Stimulated activated CD4-positive, alpha-beta T cell treated with anti-CD3 and anti-CD28 coated beads, Interleukin-1b, Interleukin-23, amount 100 ng/mL, for 48 hours (primary cell): ENCODE measurements at places on chromosomes 12 and 14.
A peak's percentile ranks its signal among the peaks of the same experiment; 100 is the strongest.

DNA sequence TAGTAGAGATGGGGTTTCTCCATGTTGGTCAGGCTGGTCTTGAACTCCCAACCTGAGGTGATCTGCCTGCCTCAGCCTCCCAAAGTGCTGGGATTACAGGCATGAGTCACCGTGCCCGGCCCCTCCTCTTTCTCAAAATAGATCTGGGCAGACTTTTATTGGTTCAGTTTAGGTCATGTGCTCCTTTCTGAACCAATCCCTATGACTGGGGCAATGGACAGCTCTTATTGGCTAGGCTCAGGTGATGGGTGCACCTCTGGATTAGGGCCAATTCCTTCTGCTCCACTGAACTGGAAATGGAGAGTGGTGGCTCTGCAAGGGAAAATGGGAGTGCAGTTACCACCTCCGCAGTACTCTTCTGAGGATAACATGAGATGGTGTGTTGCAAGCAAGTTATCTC is 6.2 kb upstream of the ATP6V0A2 start:
- no peak for DNase-seq

DNA sequence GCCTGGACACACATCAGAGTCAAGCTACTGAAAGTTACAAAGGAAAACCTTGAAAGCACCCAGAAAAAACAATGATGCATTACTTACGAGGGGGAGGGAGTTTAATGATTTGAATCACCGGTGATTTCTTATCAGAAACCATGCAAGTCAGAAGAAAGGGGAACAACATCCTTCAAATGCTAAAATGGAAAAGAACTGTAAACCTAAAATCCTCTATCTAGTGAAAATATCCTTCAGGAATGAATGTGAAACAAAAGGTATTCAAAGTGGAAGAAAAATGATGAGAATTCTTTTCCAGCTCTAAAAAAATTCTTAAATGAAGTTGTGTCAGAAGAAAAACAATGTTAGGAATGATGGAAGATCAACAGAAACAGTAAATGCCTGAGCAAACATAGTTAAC is 16.8 kb downstream of the SCAF11 start:
- no peak for DNase-seq

GRCh38 chr12:58030566-58031279 is 89.4 kb downstream of the ATP23 start:
- DNase-seq: no peak

DNA sequence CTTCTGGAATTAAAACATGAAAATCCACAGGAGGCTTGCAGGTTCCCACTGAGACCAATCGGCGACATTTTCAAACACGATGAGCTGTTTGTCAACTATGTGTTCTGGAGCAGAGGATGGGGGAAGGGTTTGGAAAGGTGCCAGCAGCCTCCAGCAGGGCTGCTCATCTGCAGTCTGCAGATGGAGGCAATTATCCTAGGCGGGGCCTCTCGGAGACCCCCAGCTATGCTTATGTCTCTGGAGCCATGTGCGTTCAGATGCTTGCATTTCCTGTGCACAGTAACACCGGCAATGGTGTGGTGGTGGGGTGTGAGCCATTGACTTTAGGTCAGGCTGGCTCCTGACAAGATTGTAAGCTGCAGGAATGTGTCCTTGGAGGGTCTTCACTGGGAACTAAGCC is 51.7 kb downstream of the RPH3A start:
- DNase-seq: no peak

- DNase-seq: no peak
Measured at GRCh38 chr14:91410771-91411536, 6.7 kb downstream of the CCDC88C start.

DNA sequence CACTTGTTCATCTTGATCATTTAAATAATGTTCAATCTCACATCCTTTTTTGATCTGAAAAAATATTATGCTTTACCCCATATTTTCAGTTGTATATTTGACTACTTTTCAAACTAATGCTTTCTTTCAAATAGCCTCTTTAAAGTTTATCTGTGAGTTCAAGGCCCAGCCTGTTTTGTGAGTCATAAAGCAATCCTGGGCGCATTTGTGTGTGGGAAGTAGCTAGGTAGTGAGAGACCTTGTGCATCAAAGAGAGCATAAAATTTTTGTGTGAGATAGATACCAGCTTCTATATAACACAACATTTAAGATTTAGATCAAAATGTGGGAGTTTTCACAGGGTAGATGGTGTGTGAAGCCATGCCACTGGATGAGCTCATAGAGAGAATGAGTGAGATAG is 405.6 kb downstream of the NAV3 start:
- DNase-seq: no peak

GRCh38 chr12:89067421-89068187 is 284.7 kb downstream of the DUSP6 start:
- no peak for DNase-seq

- DNase-seq: no peak
Measured at GRCh38 chr12:2785017-2785416, 9.8 kb upstream of the FKBP4 start.

GRCh38 chr14:77372304-77372841 is 4.5 kb downstream of the TMED8 start:
- DNase-seq: no peak

- no peak for DNase-seq
Measured at GRCh38 chr12:750366-751191, 1.8 kb upstream of the WNK1 start.

- no peak for DNase-seq
Measured at GRCh38 chr12:20731274-20731673, 36.1 kb downstream of the SLCO1C1 start.

DNA sequence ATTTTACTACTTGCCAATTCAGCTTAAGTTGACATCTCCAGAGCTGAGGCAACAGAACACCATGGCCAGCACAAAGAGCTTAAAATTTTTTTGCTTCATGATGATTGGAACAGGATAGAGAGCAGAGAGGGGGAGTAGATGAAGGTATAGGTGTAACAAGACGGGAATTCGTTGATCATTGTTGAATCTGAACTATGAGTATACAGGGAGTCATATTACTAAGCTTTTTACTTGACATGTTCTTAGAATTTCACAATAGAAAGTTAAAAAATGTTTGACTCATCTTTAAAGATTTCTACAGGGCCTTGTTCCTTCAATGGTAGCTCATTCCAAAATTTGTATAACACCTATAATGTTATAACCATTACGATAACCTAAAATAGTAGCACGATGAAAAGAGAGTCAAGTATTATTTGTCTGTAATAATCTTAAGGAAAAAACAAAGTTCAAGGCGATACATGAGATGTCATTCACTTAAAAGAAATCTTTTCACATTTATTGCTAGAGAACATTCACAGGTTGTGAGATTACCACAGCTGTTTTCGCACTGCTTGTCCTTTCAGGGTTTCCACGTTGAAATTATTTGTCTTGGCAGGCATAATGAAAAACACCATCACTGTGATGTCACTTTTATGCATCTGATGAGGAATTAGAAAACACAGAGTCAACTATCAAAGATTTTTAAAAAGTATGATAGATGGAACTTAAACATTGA is 33.9 kb downstream of the SPX start:
- no peak for DNase-seq

GRCh38 chr12:21786041-21786531 is 11.6 kb upstream of the KCNJ8 start:
- DNase-seq: no peak

DNA sequence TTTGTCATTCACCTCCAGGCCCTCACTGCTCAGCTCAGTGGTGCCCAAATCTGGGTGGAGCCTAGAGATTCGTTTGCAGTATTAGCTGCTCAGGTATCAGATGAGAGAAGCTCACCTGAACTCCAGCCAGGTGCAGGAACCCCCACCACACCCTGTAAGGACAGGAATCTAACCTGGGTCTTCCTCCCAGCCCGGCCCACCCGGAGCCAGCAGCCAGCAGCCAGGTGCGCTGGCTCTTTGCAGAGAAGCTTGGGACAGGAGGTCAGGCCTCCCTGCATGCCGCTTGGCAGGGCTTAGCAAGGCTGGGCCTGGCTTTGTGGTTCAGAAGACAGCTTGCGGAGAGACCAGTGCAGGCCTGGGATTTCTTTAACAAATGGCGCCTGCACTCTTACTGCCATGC is 125.6 kb upstream of the MYL2 start:
- DNase-seq: no peak

- DNase-seq: no peak
Measured at GRCh38 chr14:99569725-99570543, 34.1 kb downstream of the CCDC85C start.

GRCh38 chr12:63770375-63770774 is 9.3 kb upstream of the RXYLT1 start:
- DNase-seq: no peak

GRCh38 chr12:51811203-51812202 is 37.0 kb downstream of the FIGNL2 start:
- no peak for DNase-seq

DNA sequence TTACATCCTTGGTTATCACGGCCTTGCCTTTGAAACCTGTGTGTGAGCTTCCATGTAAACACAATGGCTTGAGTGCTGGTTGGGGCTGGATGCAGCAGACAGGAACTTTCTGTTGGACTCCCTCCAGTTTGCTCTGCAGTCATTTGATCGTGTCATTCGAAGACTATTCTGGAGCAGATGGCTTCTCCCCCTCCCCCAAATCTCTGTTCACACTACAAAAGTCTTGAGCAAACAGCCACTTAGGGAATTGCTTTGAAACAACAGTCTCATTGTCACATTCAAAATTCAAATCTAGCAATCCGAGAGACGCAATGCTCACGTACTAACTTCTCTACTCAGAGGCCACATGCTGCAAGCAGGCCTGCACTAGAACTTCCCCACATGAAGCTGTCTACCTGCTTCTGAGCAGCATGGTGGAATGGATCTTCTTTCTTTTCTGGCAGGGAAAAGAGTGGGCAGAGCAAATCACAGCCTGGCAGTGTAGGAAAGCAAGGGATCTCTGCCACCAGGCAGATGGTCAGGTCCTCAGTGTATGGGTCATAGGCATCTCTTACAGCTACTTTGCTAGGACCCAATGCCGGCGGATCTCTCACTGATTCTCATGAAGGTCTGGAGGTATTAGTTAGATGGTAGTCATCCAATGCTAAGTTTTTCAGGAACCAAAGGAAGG is 214.2 kb downstream of the PPM1H start:
- DNase-seq: no peak

DNA sequence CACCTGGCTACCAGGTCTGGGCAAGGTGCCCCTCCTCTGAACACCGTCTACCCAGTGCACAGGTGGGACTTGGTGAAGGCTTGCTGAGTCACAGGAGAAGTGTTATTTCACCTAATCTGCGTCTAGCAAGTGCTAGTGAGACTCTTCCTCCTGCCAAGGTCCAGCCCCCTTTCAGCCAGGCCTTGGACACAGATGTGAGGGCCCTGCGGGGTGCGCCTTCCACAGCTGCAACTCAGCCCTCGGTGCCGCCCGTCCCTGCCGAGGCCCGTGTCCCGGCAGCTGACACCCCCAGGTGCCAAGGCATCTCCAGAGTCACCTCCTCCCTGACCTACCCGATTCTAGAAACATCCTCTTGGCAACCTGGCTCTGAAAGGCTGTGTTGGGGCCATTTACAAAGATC is 55.1 kb downstream of the PRIMA1 start:
- DNase-seq: no peak

DNA sequence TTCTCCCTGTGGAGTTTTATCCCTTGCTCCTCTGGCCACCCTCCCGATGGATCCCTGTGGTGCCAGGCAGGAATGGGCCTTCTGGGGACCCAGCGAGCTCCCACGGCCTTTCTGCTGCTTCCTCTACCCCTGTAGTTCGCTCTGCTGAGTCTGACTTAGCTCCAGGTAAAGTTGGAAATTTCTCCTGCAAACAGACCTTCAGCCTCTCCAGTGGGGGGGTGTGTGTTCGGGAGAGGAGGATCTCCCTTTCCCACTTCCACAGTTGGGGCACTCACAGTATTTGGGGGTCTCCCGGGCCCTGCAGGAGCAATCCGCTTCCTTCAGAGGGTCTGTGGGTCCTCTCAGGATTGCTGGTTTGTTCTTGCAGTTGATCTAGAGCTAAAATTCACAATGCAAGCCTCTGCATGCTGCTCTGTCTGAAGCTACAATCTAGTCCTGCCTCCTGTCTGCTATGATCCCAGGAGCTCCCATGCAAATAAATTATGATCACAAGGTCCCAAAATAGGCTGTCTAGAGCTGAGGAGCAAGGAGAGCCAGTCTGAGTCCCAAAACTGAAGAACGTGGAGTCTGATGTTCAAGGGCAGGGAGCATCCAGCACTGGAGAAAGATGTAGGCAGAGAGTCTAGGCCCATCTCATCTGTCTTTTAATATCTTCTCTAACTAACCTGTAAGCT is 18.3 kb downstream of the MTRFR start:
- DNase-seq: no peak

DNA sequence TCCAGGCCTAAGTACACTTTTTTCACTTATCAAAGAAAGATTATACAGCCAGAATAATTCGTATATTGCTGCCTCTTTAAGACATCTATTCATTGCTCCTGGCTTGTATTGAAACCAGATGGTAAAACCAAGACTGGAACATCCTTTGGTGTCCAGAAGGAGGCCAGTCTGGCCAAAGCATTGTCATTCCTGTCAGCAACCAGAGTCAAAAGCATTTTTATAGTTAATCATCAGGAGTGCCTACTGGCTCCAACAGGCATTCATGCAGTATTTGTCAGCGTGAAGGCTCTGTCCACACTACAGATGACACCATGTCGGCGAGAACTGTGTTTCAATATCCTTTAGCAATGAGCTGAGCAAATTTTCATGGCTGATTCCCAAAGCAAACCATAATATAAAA is 118.0 kb upstream of the G2E3 start:
- no peak for DNase-seq

- peak; percentile 8 for DNase-seq
Measured at GRCh38 chr12:132326646-132327045, 2.7 kb downstream of the GALNT9 start.

- DNase-seq: no peak
Measured at GRCh38 chr14:99551034-99551922, 52.7 kb downstream of the CCDC85C start.

GRCh38 chr12:112557951-112558630 is 139.3 kb downstream of the PTPN11 start:
- no peak for DNase-seq

DNA sequence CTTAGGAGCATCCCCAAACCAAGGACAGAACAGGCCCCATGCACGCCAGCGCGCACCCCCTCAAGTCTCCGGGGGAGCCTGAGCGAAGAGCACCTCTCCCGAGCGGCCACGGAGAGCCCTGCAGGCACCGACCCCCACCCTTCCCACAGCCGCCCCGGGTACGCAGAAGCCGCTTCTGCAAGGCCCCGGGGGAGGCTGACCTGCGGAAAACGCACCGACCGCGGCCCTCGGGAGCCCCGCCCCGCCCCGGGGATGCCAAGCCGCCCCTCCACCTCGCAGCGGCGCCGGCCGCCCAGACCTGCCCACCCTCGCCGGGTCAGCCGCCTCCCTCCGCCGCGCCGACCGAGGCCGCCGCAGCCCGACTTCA is 385 bp downstream of the CAPRIN2 start:
- peak; percentile 35 for DNase-seq

- peak; percentile 6 for DNase-seq
Measured at GRCh38 chr14:64502887-64503433, 678 bp downstream of the ZBTB25 start.

DNA sequence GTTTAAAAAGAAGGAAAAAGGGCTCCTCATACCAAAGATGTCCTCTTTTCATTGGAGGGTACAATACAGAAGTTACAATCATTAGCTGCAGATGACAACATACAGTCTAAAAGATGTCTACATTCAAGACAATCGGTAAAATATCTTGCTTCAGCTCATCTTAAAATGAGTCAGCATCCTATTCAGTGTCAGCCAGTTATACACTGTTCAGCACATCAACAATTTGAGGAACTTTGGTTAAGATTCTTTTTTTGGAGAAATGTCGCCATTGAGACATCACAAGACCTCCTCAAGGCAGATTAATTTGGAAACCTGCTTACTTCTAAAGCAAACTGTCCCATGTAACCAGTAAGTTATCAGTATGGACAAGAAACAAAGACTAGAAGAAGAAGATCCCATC is 100.7 kb upstream of the SLC38A4 start:
- DNase-seq: no peak
